ENCODE measurements at places on chromosomes 2 and 18.

- no peak for DNase-seq
Observed at GRCh38 chr2:236369661-236370062, 105.5 kb upstream of the ASB18 start.

DNA sequence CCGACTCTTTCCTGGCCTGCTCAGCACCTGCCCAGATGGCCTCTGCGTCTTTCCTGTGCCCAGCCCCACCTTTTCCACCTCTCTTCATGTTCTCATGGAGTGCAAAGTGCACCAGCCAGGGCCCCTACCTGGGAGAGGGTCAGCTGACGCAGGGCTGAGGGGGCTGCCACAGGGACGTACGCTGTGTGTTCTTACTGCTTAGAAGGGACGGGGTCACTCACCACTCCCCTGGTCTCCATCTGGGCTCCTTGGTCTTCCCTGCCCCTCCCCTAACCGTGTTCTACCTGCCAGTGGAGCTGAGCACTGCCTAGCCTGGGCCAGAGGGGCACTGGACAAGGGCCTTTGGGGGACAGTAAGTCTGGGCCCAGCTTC, 8.6 kb downstream of the ERFE start:
- DNase-seq = no peak

DNA sequence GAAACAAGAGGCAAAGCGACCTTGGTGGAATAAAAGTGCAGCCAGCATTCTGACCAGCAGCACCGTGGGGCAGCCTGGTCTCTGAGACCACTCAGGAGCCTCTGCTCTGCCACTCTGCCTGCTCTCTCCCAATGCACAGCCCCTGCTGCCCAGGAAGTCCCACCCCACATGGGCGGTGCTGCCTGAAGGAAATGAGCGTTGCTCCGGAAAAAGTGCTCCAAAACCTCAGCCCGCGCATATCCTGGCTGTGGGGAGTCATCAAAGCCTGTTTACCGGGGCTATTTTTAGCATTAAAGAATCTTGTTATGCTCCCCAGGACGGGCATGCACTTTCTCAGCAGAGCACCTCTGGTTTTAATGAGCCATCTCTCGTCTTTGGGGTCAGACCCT, 54.5 kb downstream of the EPAS1 start:
- DNase-seq = peak; percentile 47

DNA sequence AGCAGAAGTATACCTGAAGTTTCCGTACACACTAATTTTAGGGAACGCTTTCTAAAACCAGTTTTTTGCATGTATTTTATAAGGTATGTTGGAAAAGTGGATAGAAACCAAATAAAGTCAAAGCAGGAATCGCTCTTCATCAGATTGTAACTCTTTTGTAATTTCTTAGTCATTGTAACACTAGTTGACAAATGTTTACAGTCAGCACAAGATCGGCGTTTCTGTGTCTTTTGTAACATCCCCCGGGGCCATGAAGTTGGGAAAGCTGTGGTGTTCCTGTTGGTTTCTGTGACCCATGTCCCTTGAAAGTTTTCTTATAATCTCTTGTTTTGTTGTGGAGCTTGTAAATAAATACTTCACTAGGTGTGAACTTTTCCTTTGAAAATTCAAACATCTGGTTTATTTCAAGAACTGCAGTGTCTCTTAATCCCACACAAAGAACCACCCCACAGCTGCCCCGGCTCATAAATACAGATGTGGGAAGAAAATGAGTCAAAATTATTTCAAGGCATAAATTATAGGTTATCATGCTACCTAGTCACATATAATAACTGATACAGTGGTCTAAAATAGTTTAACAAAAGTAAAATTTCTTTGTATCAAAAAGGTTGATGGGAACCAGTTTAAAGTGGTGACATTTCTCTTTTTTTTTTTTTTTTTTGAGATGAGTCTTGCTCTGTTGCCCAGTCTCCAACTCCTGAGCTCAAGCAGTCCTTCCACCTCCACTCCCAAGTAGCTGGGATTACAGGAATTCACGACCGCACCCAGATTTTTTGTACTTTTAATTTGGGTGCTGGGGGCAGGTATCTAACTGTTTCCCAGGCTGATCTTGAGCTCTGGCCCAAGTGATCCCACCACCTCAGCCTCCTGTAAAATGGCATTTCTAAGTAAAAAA, 751 bp upstream of the NMI start:
- DNase-seq = no peak

- DNase-seq = no peak
Observed at GRCh38 chr2:156331572-156332283, 793 bp downstream of the NR4A2 start.

GRCh38 chr2:229673676-229674075, 40.7 kb downstream of the DNER start:
- no peak for DNase-seq

DNA sequence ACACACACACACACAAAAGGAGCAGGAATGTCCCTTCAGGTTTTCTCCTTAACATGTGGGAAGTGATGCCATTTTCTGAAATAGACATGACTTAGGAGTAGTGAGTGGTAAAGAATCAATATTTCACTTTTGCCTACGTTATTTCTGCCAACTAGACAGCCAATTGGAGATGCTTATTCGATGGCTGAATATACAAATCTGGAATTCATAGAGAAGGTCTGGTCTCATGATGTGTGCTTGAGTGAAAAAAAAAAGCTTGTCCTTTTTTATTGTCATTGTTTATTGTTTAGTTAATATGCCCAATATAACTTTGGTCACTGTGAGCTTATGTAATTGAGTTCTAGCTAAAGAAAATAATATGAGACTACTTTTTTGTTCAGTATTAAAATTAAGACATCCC, 284.3 kb downstream of the GULP1 start:
- no peak for DNase-seq

DNA sequence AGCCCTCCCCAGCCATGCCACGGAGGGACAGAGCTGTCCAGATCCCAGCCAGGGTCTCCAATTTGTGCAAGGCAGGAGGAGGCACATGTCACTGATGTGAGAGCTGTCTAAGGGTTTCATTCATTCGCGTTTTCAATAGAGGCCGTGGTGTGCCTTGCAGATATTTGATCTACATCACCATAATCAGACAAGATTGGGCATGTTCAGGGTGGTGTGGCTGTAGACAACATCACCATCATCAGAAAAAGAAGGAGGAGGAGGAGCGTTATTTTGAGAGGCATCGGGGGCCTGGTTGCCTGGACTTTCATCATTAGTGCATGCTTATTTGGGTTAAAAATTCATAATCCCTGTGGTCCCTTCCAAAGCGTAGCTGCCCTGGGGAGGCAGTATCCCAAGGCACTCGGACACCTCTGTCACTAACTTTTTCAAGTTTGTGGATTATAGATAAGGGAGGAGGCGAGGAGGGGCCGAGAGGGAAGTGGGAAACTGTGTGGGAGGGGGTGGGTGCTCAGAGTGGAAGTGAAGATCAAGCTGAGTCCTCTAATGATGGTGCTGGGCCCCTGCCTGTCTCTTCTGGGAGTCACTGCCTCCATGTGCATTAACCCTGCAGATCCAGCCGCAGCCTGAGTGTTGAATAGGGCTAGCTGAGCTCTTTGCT, 194.1 kb downstream of the CTIF start:
- DNase-seq = no peak

- no peak for DNase-seq
Observed at GRCh38 chr2:19000776-19001175, 357.6 kb downstream of the OSR1 start.

DNA sequence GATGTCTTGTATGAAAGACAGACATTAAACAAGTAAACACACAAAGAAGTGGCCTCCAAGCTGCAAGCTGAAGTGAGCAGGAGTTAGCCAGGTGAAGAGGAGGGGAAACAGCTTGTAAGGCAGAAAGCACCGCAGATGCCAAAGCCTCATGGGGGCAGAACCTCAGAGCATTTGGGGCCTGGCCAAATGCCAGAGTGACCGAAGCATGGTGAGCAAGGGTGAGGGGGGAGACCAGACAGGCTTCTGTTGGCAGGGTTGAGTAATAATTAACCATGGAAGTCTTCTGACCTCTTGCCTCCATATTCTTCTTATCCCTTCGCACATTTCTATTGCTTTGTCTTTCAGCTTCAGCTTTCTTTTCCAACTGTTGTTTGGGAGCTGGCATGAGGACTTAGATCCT, 5.6 kb downstream of the QPCT start:
- DNase-seq = no peak

DNA sequence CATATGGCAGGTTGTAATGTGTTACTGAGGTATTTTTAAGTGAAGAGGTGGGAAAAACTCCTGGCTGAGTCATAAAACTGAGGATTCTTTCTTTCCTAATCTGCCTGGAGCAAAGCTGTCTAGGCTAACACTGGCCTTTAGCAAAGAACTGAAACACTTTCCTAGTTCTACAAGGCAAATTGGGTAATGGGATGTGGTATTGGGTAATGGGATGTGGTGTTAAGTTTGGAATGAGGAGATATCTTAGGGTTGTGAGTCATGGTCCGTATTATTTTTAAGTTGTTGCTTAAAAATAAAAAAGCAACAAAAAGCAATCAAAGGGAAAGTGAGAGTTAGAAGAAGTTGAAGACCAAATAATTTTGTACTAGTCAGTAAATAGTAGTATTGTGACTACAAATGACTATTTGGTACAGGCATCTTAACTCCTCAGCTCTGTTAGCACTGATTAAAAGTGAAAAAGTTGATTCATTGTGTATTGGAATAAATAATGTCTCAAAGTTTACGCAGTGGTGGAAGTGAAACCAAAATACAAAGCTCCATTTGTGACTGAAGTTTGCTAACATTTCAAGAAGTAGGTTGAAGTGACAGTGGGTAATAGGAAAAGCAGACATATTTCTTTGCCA, 216.8 kb downstream of the CAMKMT start:
- DNase-seq = no peak

GRCh38 chr2:3659447-3660432, 1.7 kb downstream of the ALLC start:
- DNase-seq = no peak

DNA sequence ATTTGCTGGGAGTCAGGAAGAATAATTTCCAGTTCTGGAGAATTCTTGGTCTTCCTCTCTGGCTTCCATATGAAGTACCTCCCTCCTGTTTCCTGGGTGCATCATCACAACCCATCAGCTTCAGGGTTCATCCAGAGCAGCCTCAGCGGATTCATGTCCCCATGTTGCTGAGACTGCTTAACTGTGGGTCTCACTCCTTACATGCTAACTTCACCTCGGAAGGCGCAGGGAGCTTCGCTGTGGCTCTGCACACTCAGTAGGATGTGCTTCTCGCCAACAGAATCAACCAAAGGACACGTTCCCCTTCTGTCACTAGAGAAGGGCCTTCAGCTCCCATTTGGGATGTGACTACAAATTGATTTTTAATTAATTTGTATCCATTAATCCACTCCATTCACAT, 24.2 kb downstream of the FBLN7 start:
- no peak for DNase-seq

DNA sequence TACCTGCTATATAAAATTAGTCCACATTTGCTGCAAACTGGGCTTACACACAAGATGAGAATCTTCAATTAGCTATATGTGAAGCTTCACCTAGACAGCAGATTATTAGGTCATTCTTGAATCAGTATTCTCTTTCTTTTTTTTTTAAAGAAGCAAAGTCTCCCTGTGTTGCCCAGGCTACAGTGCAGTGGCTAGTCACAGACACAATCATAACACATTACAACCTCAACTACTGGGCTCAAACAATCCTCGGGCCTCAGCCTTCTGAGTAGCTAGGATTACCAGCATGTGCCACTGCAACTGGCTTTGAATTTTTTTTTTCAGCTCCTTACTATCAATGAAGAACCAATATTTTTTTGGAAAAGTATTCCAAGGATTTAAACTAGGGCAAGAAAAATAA, 30.5 kb downstream of the OLA1 start:
- no peak for DNase-seq

GRCh38 chr18:76528477-76529432, 33.7 kb upstream of the ZNF516 start:
- DNase-seq = no peak

All from T-helper 22 cell (primary cell).